ENCODE measurements at places on chromosomes 16 and 17. TPM values are rescaled to one million over a fixed set of nuclear protein-coding genes. Genes with fewer than 3 reads are reported as not detected.

GRCh38 chr17:31674717-31675349 is 184.2 kb downstream of the COPRS start:
- DNase-seq = peak; percentile 86

GRCh38 chr16:84455031-84455430 is 49.4 kb downstream of the MEAK7 start:
- no peak for DNase-seq

DNA sequence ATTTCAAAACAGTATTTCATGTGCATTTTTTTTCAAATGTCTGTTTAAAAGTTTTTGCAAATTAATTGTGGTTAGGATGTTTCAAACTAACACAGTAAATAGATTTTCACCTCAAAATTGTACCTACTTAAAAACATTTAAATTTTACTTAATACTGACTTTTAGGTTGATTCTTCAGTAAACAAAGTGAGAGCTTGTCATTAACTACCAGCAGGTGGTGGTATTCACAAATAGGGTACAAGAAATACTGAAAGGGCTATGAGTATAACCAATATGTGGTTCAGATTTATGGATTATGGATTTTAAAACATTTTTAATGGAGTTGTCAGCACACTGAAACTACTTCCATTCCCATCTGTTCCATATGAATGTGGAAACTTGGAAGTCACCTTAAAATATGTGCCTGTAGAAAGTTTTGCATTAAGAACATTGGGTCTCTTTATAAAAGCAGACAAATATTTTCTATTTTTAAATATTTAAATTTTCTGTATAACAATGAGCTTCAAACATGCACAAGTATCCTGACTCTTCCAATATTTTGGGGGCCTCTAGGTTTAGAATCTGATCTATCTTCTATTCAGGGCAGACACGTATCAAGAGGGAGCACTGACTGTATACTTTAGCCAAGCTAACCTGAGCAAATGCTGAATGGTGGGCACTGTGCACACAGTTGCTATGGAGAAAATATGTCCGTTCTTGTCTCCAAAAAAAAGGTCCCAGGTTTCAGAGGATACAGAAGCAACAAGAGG is 155.6 kb downstream of the SNX11 start:
- DNase-seq = no peak

DNA sequence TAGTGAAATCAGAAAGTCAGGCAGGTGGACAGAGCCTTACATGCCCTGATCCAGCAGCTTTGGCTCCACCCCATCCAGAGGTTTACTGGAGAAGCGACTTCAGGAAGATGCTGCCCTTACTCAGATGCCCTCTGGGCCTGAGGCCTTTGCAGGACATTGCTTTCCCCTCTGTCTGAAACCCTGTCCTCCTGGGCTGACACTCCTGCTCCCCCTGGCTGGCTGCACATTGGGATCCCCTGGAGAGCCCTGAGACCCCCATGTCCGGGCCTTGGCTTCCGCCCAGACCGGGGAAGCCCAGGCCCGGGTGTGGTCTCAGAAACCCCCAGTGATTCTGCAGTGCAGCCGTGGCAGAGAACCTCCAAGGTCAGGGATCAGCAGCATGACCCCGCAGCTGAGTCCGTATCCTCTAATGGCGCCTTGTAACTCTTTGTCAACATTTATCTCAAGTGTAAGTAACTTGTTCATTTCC is 36.6 kb downstream of the BCO1 start:
- DNase-seq = no peak

GRCh38 chr16:57923841-57924240 is 47.1 kb downstream of the CNGB1 start:
- DNase-seq = no peak

DNA sequence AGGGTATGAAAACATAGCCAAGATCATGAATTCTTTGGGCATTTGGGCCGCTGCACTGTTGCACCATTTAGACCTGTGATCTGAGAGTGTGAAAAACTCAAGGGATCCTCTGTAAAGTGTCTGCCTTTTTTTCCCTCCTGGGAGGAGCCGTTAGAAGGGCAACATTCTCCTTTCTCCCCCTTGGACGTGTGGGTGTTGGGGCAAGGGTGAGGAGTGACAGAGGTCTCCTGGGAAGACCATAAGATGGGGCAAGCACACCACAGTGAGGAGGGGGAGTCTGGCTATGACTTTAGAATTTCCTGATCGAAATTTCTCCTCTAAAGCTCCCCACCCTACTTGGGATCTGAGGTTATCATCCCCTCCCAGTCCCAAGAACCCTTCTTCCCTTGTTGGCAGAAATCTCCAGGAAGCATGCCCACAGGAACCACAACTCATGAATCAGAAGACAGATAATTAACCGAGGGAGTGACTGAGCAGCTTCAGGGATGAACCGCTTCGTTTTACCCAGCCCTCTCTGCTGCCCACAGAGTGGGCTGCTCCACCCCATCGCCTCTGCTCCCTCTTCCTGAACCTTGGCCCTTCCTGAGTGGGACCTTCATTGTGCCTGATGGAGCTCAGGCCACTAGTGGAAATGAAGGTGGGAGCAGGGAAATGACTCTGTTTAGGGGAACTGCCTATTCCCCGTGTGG is 4.2 kb downstream of the ITGB3 start:
- DNase-seq = peak; percentile 92

- DNase-seq = peak; percentile 91
These were observed 14.7 kb downstream of the LRRC75A start for GRCh38 chr17:16477255-16477654.

GRCh38 chr16:49698931-49699840 is 156.7 kb downstream of the ZNF423 start:
- no peak for DNase-seq

DNA sequence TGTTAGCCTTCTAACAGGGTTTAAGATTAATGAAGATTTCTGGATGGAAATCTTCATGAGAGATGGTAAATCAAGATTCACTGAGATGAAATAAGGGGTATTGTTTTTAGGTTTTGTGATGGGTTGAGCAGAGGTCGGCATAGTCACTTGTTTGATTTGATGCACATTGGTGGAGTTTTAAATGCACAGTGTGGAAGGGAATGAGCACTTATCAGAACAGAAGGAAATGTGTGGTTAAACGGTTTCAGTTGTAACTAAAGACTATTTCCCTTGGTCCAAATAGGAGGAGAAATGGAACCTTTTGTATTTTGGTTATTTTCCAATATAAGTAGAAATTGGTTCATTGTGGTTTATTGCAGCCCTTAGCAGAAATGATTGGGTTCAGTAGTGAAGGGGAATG is 34.1 kb downstream of the CBFB start:
- DNase-seq = no peak

- DNase-seq = peak; percentile 16
These were observed 31.4 kb downstream of the MYO15A start for GRCh38 chr17:18139949-18140348.

- DNase-seq = no peak
These were observed 13.2 kb upstream of the CDIPT start for GRCh38 chr16:29876217-29876593.

DNA sequence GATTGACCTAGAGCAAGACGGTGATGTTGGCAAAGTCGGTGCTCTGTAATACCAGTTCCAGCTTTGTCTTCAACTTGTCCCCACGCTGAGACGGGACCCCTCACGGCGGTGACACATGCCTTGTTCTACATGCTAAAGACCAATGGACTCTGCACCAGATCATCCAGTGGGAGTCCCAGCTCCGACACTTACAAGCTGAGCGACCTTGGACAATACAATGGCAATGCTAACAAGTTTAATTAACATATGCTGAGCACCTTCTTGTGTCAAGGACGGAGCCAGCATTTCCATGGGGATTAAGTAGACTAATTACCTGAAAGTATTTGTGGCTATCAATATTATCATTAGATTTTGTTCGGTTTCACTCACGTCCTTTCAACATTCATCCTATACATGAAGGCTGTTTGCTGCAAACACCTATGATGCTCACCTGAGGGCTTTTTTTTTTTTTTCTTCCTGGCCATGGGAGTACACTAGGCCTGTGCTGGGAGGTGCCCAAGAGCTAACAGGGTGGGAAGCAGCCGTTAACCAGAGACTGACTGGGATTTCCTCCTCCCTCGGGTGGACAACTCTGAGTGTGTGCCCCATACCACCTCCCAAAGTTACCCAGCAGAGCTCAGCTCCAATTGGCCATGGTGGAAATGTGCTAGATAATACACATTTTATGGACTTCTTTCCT is 308.6 kb upstream of the ZFHX3 start:
- no peak for DNase-seq

DNA sequence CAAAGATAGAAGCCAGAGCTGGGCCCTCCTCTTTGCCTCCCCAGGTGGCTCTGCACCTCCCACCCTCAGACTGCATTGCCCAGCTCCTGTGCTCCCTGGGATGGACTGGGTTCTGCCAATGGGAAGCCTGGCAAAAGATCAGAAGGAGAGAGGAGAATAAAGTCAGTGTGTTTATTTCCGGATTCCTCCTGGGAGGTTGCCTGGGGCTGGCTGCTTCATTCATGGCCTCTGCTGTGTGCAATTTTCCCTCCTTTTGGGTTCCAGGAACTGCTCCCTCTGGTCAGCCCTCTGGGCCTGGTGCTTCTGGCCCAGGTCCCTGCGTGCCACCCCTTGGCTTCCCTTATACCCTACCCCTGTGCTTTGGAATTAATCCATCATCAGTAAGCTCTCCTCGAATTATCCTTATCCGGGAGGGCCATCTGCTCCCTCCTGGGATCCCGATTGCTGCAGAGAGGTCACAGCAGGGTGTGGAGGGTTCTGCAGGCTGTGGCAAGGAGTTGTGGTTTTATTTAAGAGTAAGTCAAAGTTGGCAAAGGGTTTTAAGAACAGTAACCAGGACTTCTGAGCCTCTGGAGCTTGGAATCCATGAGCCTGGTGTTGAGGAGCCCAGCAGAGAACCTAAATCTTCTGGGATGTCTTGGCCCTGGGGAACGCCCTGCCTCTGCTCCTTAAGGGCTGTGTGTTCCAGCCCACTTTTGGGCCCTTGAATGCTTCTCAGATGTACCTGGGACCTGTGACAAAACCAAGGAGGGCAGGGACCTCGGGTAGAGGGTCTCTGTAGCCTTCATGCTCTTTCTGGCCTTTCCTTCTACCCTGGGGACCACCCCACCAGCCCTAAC is 8.2 kb upstream of the MMP2 start:
- peak; percentile 90 for DNase-seq

- no peak for DNase-seq
These were observed 10.4 kb downstream of the CANT1 start for GRCh38 chr17:78999056-78999768.

DNA sequence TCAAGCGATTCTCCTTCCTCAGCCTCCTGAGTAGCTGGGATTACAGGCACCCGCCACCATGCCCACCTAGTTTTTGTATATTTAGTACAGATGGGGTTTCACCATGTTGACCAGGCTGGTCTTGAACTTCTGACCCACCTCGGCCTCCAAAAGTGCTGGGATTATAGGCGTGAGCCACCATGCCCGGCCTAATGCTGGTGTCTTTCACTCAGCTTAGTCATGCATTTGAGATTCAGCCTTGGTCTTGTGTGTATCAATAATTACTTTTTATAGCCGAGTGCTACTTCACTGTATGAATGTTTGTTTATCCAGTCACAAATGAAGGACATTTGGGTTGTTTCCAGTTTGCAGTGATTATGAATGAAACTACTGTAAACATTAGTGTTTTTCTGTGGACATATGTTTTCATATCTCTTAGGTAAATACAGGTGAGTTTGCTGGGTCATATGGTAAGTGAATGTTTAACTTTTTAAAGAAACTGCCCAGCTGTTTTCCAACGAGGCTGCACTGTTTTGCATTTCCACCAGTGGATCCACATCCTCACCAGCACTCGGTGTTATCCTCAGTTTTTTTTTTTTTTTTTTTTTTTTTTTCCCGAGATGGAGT is 11.0 kb upstream of the PLCG2 start:
- no peak for DNase-seq

DNA sequence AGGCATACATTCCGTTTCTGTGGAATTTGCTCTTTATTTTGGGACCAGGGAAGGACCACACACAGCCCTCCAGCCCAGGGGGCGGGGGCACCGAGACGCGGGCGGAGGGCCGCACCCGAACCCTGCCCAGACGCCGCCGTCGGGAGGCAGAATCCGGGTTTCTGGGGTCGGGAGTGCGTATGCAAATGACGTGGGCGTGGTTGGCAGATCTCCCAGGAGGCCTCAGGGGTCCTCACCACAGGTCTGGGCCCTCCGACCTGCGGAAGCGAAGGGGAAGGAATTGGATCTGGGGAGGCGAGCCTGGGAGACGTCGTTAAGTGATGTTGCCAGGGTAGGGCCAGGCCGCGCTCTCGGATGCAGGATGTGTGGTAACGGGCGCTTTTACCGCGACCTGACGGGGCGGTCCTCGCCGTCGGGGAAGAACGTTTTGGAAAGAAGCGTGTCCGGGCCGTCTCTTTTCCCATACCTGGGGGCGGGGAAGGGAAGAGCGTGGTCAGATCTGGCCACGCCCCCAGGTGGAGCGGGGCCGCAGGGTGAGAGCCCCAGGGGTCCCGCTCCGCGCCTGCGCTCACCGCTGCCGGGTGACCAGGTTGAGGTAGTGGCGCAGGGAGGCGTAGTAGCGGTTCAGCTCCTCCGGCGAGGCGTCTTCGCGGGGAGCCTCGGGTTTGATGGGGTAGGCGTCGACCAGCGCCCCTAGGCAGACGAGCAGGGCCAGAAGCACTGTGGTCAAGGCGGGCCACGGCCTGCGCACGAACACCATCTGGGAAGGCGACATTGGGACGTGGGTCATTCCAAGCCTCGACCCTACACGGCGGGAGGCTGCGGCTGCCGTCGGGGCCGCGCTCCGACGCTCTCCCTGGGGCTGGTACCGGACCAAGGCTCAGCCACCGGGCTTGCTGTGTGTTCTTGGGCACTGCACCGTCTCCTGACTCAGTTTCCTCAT is 745 bp downstream of the PYY start:
- DNase-seq = no peak

DNA sequence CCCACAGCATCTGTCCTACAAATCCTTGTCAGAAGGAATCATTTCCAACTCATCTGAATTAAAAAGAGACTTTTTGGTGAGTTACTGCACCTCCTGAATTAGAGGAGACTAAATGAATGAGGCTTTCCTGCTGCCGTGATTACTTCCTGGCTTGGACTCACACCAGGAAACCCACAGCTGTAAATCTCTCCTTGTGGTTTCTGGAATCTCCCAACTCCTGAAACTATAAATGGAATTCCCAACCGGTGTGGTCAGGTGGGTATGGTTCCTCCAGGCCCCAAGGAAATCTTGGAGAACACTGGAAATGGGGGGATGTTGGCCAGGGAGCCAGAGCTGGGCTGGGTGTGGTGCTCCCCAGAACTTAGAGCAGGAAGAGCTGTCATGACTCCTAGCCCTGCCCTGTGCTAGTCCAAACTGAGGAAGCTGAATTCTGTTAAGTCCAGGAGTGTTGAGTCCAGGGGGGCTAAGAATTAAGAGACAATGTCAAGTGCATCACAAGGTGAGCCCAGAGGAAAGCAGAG is 216.4 kb downstream of the GSG1L start:
- DNase-seq = peak; percentile 95

GRCh38 chr16:886802-887731 is 83.7 kb downstream of the LMF1 start:
- DNase-seq = no peak

SSTR5 gene
- not detected for total RNA-seq

ALOXE3 gene
- total RNA-seq = not detected

TP53TG3D gene
- total RNA-seq = not detected

RHBDL3 gene
- 3.7 TPM for total RNA-seq

JPH3 gene
- 9.1 TPM for total RNA-seq

ZNF385C gene
- not detected for total RNA-seq

MPV17L gene
- 0.02 TPM for total RNA-seq

TPSD1 gene
- total RNA-seq = not detected
